B cell (primary cell): ENCODE measurements at places on chromosomes 16 and 17.

- no peak for DNase-seq
Measured at GRCh38 chr17:55830699-55831471, 80.0 kb downstream of the PCTP start.

- DNase-seq, result no peak
Measured at GRCh38 chr16:68710211-68710610, 26.9 kb upstream of the CDH1 start.

DNA sequence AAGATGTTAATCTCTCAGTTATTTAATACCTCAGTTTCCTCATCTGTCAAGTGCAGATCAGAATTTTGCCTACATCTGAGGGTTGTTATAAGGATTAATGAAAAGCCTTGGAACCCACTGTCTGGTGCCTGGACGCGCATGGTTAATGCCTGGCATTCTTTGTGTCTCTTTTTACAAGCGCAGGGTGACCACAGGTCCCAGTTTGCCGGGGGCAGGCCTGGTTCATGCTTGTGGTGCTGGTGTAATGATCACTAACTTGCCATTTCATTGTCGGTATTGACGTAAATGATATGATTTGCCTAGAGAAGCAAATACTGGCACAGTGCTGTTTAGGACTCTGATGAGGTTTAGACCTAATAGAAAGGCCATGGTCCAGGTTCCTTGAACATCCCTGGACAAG is 23.1 kb downstream of the MRC2 start:
- peak; percentile 2 for DNase-seq

DNA sequence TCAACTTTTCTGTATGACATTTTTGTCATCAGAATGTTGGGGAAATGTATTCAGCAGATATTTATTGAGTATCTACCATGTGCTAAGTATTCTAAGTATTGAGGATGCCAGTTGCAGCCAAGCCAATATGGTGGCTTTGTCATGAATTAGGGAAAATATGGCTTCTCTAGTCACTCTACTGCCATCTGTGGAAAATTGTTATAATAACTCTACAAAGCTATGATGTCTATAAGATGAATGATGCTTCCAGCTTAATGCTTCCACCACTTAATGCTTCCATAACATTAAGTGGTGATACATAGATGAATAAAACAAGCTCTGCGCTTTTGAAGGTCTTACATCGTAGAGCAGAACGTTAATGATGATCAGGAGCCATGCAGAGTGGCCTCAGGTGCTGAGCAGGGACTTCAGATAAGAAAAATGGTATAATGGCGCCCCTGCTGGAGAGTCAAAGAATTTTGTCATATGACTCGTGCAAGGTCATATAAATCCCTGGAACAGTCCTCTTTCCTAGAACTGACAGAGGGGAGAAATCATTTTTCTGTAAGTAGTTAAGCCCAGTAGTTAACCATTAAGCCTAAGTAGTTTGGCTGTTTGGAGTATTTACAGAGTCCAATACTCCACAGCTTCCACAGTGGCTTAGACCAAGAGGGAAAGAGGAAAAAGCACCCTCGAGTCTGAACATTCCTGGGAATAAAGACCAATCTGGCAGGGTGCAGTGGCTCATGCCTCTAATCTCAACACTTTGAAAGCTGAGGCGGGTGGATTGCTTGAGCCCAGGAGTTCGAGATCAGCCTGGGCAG is 2.7 kb upstream of the TMIGD1 start:
- peak; percentile 71 for DNase-seq

DNA sequence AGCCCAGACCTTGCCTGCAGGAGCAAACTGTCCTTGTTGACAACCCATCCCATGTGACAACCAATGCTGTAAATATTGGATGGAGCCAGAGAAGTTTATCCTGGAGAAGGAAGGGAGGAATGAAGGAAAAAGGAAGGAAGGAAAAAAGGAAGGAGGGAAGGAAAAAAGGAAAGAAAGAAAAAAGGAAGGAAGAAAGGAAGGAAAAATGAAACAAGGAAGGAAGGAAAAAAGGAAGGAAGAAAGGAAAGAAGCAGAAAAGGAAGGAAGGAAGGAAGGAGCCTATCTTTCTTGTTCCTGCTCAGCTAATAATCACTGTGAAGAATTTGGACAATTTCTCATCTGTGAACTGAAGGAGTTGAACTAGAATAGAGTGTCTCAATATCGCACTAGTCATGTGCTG is 56.1 kb downstream of the ACSM2B start:
- no peak for DNase-seq

- no peak for DNase-seq
Measured at GRCh38 chr17:63488851-63489250, 12.0 kb downstream of the ACE start.

GRCh38 chr16:88807626-88808453 is 3.9 kb downstream of the APRT start:
- DNase-seq, result no peak

GRCh38 chr17:78588258-78589030 is 11.2 kb upstream of the DNAH17 start:
- DNase-seq, result no peak

GRCh38 chr17:18315562-18315922 is 449 bp downstream of the SMCR8 start:
- no peak for DNase-seq

DNA sequence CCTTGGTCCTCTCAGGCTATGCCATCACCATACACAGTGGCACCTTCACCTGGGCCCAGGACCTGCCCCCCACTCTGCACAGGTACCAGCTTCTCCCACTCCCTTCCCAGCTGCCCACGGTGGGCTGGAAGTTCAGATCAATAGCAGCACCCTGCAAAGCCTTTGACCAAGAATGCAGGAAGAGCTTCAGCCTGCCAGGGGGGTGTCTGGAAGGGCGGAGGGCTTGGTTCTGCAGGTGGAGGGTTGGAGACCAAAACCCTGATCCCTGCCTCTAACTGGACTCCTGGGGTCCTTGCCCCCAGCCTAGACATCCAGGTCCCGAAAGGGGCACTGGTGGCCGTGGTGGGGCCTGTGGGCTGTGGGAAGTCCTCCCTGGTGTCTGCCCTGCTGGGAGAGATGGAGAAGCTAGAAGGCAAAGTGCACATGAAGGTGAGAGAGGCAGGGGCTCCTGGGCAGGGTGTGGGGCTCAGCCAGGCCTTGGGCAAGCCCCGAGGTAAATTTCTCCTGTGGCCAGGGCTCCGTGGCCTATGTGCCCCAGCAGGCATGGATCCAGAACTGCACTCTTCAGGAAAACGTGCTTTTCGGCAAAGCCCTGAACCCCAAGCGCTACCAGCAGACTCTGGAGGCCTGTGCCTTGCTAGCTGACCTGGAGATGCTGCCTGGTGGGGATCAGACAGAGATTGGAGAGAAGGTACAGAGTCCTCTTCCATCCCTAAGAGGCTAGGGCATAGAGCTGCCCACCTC is 34.3 kb downstream of the ABCC3 start:
- no peak for DNase-seq

DNA sequence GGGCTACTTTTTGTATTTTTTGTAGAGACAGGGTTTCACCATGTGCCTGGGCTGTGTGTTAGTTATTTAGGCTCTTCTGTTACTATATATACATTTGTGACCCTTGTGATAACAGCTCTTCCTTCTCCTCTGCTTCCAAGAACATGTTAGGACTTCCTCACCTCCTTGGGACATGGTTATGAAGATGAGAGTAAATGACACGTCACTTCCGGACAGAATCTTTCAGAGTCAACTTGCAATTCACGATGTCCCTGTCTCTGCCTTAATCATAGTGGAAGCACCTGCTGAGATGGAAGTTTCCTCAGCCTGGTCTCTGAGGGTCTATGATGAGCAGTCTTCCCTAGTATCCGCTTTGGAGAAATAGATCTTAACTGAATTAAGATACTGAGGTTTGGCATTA is 42.9 kb downstream of the CCDC42 start:
- DNase-seq, result no peak

- no peak for DNase-seq
Measured at GRCh38 chr16:4486126-4486893, 10.1 kb downstream of the HMOX2 start.

DNA sequence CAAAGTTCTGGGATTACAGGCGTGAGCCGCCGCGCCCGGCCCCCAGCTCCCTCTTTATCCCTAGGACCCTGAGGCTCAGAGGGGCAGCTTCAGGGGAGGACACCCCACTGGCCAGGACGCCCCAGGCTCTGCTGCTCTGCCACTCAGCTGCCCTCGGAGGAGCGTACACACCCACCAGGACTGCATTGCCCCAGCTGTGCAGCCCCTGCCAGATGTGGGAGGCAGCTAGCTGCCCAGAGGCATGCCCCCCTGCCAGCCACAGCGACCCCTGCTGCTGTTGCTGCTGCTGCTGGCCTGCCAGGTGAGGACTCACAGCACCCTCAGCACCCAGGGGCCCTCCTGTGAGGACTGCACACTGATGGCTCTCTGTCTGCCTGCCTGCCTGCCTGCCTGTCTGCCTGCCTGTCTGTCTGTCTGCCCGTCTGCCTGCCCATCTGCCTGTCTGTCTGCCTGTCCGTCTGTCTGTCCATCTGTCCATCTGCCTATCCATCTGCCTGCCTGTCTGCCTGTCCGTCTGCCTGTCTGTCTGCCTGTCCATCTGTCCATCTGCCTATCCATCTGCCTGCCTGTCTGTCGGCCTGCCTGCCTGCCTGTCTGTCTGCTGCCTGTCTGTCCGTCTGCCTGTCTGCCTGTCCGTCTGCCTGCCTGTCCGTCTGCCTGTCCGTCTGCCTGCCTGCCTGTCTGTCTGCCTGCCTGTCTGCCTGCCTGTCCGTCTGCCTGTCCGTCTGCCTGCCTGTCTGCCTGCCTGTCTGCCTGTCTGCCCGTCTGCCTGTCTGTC is 5.0 kb downstream of the GCGR start:
- no peak for DNase-seq

DNA sequence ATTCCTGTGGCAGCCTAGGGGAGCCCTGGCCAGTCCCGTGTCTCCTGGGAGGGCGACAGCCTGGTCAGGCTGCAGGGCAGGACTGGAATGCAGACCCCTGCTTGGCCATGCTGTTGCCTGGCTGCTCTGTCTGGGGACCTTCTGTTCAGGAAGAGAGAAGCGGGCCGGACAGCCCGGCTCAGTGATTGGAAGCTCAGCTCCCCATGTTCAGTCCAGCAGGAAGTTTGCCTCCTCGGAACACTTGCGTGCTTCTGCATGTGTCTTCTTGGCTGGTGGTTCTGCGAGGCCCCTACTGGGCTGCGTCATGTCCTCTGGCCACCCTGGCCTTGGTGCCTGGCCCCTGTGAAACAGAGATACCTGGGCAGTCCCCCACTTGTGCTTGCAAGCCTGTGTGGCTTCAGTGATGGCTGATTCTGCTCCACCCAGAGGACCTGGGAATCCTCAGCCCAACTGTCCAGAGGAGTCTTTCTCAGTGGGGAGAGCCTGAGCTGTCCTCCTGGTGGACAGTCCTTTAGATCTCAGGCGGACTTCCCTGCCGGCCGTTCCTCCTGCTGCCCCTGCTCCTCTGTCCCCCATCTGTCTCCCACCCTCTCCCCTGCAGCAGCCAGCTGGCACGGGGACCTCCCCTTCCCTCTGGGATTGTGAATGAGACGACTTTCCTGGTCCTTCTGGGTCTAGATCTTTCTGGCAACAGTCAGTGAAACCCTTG is 279.5 kb downstream of the SEC14L1 start:
- no peak for DNase-seq

DNA sequence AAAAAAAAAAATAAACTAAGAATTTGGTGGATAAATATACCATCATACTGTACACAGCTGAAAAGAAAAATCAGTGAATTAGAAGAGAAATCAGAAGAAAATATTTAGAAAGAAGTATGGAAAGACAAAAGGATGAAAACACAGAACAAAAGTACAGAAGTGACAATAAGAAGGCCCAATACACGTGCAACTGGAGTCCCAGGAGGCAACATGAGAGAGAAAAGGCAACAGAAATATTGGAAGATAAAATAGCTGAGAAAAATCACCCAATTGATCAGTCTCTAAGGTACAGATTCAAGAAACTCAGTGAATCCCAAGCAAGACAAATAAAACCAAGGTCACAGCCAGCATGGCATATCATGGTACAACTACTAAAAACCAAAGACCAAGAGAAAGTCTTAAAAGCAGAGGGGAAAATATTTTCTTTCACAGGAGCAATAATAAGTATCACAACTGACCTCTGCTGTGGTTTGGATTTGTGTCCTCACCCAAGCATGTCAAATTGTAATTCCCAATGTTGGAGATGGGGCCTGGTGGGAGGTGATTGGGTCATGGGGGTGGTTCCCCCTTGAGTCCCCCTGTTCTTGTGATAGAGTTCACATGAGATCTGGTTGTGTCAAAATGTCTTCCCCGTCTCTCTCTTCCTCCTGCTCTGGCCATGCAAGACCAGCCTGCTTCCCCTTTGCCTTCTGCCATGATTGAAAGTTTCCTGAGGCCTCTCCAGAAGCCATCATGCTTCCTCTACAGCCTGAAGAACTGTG is 20.2 kb upstream of the ENGASE start:
- DNase-seq, result no peak

- no peak for DNase-seq
Measured at GRCh38 chr16:20347666-20348364, 4.7 kb downstream of the UMOD start.

GRCh38 chr16:67421030-67421429 is 4.8 kb upstream of the ZDHHC1 start:
- no peak for DNase-seq

DNA sequence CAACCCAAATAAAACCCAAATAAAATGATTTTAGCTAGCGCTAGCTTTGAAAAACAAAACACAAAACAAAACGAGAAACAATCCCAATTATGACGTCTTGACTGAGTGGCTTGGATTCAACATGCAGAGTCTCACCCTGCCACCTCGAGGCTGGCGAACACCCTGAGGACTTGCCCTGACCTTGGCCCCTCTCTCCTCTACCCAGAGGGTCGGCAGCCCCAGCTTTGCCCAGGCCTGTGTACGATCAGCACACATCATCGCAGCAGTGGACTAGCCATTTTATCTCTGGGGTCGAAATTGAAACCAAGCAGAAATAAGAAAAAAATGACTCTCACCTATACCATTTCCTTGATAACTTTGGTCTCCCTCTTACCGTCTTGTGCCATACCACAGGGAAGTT is 4.9 kb downstream of the JMJD6 start:
- no peak for DNase-seq

DNA sequence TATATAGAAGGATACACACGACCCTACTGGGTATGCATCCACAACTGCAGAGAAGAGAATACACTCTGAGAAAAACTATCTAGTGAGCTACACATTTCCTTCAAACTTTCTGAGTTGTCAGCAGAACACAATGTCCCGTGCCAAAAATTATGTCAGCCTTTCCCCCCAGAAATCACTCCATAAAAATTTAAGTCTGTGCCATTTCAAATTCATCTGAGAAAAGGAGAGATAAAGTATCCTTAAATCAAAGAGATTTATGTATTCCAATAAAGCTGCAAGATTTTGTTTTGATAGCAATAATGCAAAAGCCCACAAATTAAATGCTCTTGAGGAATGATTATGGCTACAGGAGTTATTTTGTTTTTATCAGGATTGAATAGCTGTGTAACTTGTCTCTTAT is 760.1 kb downstream of the CDH11 start:
- DNase-seq, result no peak

DNA sequence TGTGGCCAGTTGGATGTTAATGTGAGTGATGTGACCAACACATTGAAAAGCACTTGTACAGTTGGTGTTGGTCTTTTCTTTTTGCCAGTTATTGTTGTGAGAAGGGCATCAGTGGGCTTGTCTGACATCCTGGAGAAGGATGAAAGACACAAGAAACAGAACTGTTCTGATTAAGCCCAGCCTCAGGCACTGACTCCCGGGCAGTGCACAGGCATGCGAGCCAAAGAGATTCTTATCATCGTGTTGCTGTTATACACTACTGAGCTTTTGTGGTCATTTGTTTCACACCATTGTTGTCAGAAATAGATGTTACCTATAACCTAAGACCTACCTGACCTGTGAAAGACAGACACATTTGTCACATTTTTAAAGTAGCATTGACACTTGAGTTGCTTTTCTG is 236.8 kb upstream of the CA10 start:
- no peak for DNase-seq
